Cardiac muscle cell (in vitro differentiated cells and primary cell): ENCODE measurements at places on chromosomes 1 and 21.

- DNase-seq = peak; percentile 93
These were observed 65.7 kb downstream of the NENF start for GRCh38 chr1:212498283-212499040.

DNA sequence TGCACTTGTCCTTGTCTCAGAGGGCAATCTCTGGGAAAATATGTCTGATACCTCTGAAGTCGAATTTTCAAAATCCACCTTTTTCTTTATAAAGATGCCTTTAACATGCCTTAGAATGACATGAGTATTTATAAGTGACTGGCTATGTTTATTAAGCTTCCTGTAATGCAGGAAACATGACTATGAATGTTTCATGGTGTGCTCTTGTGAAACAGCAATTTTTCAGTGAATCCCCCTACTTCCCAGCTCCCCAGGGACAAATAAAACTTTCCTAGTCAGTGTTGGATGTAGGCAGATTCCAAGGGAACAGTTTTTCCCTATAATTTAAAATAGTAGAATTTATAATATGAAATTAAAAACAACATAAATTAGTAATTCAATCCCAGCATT lies 437.0 kb downstream of the LMO4 start:
- no peak for DNase-seq

- DNase-seq = no peak
These were observed 73.2 kb upstream of the BMP8A start for GRCh38 chr1:39418236-39418635.

DNA sequence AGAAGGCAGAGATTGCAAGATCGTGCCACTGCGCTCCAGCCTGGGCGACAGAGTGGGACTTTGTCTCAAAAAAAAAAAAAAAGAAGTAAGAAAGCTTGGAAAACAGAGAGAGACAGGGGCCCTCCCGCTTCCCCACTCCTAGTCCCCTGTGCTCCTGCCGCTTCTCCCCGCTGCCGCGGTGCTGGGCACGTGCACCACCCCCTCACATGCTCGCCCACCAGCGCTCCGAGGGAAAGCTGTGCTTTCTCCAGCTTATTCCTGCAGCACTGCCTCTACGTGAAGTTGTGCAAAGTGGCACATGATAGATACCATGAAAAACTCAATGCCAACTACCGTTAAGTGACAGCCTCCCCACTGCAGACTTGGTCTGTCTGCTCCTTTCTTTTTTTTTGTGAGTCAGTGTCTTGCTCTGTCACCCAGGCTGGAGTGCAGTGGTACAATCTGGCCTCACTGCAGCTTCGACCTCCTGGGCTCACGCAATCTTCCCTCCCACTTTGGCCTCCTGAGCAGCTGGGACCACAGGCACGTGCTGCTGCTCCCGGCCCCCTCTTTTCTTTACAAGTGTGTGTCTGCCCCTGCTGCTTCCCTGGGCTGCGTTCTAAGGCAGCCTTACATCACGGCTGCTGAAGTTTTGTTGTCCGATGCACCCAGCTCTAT lies 15.4 kb downstream of the SLX9 start:
- DNase-seq = peak; percentile 66

DNA sequence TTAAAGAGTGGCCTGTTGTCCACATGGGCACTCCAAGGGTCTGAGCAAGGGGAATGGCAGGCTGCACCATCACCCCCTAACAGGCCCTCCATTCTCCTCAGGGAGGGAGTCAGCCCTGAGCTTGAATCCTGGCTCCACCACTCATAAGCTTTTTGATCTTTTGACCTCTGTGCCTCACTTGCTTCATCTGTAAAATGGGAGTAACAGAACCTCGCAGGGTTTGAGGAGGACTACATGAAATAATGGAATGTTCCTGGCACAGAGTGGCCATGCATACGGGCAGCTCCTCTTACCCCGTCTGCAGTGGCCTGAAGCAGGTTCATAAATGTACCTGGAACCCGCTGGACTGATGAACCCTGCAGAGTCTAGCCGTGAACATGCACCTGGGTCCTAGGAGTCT lies 2.1 kb upstream of the XKR8 start:
- no peak for DNase-seq

GRCh38 chr1:110051262-110051648 lies 16.8 kb downstream of the STRIP1 start:
- no peak for DNase-seq

GRCh38 chr1:91809317-91809716 lies 76.6 kb downstream of the TGFBR3 start:
- no peak for DNase-seq

GRCh38 chr1:221715321-221716169 lies 26.3 kb downstream of the DUSP10 start:
- DNase-seq = no peak

DNA sequence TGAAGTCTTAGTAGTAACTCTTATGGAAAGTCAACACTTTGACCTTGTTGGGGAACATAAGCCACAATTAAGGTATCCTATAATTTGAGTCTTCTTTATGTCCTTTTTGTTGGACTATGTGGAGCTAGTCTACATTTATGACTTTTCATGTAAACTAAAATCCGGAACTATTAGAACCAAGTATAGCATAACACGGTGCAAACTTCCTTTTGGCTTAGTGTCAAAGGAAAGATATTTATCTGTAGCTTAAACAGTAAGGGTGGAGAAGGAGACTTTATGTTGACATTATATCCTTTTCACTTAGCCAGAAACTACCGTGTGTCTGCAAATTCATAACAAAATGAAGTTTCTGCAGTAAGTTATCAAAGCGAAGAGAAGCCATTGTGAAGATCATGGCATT lies 7.3 kb downstream of the UAP1 start:
- DNase-seq = no peak

DNA sequence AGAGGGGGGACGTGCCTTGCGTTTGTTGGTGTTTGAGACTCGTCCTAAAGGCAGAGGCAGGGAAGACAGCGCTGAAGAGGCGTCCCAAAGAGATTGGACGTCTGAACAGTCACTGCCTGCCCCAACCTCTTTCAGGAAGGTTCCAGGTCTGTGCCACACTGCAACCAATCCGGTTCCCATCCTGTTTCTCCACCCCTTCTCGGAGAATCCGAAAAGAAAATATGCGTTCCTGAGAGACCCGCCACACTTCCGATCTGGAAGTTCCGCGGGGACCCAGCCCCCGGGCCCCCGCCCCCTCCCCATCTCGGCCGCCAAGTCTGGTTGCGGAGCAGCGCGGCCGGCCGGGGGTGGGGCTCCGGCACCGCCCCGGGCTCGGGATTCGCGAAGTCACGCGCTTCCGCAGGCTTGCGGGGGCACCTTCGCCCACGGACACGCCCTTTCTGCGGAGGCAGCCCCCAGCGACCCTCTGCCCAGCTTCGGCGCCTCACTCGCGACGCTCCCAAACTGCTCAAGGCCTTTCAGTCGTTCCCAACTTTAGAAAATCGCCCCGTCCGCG lies 124.5 kb upstream of the DPYD start:
- peak; percentile 16 for DNase-seq

DNA sequence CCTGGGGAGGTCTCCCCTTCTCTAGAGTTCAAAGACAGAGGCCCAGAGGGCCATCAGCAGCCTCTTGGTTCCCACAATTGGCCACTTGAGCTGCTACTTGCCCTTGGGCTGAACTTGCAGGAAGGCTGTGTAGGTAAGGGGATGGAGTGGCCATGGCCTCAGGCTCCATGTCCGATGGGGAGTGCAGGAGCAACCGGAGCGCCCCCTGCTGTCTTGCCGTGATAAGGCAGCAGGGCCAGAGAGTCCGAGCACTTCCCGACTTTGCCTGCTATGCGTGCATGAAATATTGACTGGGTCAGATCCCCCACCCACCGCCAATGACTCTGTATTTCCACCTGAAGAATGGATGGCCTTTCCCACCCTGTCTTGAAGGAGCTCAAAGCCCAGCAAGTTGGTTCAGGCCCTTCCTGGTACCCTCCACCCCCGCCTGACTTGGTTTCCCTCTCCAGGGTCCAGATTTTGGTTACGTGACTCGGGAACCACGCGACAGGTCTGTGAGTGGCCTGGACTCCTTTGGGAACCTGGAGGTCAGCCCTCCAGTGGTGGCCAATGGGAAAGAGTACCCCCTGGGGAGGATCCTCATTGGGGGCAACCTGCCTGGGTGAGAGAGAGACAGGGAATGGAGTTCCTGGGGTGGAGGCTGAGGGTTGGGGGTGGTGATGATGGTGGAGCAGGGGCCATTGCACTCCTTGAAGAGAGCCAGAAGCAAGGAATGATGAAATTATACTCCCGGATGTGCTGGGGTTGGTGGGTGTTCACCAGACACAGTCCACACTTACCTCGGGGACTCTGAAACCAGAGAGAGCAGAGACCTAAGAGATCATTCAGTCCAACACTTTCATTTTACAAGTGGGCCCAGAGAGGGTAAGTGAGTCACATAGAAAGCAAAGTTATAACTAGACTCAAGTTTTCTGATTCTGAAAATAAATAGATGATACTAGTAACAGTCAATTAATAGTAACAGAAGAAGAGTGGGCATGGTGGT lies 25.6 kb downstream of the PADI3 start:
- peak; percentile 66 for DNase-seq

- no peak for DNase-seq
These were observed 154.5 kb upstream of the GORAB start for GRCh38 chr1:170377440-170377839.

GRCh38 chr1:162137179-162137960 lies 67.9 kb downstream of the NOS1AP start:
- DNase-seq = no peak

DNA sequence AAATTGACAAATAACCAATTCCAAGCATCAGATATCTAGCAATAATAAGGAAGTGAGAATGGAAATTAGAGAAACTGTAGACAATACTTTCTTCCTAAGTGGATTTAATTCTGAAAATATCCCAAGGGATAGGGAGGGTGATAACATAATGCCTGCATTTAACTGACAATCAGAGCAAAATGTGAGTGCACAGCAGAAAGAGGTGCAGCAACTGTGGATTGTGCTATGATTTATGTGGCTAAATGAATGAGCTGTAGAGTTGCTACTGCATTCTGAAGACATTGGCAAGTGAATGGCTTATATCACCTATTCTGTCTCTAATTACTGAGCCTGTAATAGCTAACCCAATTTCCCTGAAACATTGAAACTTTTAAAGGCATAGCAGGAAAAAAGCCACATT lies 39.0 kb downstream of the OLFM3 start:
- no peak for DNase-seq

GRCh38 chr1:244841273-244841927 lies 5.9 kb downstream of the COX20 start:
- DNase-seq = no peak

DNA sequence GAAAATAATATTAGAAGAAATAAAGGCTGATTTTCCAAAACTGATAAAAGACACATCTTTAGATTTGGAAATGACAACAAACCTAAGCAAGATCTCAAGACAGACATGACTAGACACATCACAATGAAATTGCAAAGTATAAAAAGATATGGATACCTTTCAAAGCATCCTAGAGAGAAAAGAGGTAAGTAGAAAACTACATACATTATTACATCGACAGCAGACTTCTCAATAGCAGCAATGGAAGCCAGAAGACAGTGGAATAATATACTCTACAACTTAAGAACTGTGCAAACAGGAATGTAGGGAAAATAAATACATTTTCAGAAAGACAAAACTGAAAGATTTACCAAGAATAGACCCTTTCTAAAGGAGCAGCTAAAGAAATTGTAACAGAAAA lies 50.2 kb downstream of the DENND1B start:
- DNase-seq = peak; percentile 33

GRCh38 chr1:31881688-31882000 lies 56.5 kb downstream of the PTP4A2 start:
- DNase-seq = no peak

- DNase-seq = no peak
These were observed 25.7 kb downstream of the AKNAD1 start for GRCh38 chr1:108831225-108831624.

- no peak for DNase-seq
These were observed 7.0 kb upstream of the ABCD3 start for GRCh38 chr1:94411237-94411636.

DNA sequence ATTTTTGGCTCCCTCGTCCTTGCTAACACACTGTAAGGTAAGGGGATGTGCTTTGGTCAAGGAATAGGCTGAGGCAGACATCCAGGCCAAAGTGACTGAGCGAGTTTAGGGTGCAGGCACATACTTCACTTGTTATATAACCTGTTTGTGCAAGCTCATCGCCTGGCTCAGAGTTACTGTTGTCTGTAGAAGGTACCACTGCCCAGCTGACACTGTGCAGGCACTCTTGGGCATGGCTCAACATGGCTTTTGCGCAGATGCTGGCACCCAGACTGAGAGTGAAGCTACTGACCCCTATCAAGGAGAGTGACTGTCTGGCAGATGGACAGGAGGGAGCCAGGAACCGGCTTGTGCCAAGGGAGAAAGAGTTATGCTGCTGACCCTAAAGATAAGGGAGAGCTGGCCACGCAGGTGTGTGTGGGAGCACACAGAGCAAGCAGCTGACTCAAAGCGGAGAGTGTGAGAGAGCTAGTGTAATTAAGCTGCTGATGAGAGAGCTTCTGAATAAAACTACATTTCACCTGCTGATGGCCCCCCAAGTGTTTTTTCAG lies 307.3 kb upstream of the USP24 start:
- DNase-seq = no peak

- peak; percentile 12 for DNase-seq
These were observed 635.7 kb downstream of the KIF26B start for GRCh38 chr1:245790441-245790840.

GRCh38 chr1:56590520-56591011 lies 11.2 kb upstream of the PLPP3 start:
- DNase-seq = peak; percentile 78

- no peak for DNase-seq
These were observed 330.1 kb upstream of the PBX1 start for GRCh38 chr1:164228928-164229327.

DNA sequence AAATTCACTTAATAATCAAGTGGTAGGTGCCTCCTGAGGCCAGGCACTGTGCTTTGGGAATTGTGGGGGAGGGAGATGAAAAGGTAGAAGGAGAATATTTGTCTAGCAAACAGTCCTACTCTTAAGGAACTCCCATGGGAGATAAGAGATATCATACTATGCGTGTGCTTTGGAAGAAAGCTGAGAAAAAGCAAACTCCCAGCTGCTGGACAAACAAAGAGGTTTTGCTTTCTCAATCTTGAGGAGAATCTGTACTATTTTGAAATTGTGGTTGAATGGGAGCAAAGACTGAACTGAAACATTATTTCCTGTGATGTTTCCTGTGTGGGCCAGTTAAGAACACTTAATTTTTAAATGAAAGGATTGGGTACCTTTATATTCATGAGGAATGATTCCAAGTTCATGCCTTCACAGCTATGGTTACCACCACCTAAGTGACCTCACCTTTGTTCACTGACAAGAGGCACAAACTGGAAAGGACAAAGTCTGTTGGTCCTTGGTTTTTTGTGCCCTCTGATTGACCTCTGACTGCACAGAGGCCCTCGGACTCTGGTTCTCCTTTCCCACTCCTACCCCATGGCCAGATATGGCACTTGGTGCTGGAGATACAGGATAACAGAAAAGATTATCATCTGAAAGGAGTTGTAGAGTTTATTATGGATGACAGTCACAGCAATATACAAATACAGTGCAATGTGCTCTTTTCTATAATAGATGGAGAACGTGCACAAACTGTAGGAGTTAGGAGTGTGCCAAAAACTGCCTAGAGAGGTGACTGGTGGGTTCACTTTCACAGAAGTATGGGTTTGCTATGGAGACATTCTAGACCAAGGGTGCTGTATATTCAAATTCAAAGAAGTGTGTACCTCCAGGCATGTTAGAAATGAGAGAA lies 1.6 kb downstream of the CD53 start:
- no peak for DNase-seq

GRCh38 chr1:2962061-2962460 lies 59.2 kb upstream of the ACTRT2 start:
- DNase-seq = no peak

- DNase-seq = no peak
These were observed 108.8 kb downstream of the KIAA0319L start for GRCh38 chr1:35448344-35448801.
